ENCODE measurements at places on chromosomes 11 and 22.

DNA sequence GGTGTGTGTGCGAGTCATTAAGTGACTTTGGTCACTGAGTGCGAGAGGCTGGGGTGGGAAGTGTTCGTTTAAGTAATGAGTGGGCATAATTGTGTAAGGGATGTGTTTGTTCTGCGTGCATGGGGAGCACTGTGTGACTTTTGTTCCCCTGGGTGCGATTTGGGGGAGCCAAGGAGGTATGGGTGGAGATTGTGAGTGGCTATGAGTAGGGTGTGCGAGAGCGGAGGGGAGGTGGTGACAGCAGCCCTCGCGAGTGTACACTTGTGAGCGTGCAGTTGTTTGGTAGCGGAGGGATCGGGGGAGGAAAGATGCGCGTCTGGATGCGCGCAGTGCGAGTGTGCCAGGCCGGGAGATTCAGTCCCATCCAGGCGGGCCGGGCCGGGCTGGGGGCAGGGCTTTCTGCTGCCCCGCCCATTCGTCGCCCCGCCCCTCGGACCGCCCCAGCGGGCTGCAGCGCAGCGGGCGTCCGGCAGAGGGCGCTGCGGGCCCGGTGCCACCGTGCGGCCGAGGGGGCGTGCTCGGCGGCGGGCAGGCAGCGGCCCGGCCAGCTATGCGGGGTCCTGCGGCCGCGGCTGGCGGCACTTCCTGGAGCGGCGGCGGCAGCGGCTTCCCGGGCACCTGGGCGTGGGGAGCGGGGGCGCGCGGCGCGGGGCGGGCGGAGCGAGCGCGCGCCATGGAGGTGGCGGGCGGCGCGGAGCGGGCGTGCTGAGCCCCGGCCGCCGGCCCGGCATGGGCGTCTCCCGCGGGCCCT is at the start of gene DGKZ:
DGKZ (plus strand) TSS at position 578 of the 751 bp plus-strand sequence. CDS start 197 bp downstream, outside the sequence.
- DNase-seq, result no peak

DNA sequence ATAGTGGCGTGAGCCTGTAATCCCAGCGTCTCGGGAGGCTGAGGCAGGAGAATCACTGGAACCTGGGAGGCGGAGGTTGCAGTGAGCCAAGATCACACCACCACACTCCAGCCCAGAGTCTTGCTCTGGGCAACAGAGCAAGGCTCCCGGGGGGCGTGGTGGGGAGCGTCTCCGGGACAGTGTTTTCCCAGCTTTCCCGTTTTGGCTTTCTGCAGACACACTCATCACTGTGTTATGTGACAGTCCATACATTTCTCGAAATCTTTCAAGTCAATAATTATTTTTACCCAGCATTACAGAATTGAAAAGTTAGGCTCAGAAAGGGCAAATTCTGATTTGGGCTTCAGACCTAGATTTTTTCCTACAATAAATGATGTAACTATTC is 31.7 kb downstream of the NEAT1 start:
- no peak for DNase-seq

- DNase-seq, result no peak
Measured at GRCh38 chr11:68649851-68650555, 34.3 kb upstream of the GAL start.

DNA sequence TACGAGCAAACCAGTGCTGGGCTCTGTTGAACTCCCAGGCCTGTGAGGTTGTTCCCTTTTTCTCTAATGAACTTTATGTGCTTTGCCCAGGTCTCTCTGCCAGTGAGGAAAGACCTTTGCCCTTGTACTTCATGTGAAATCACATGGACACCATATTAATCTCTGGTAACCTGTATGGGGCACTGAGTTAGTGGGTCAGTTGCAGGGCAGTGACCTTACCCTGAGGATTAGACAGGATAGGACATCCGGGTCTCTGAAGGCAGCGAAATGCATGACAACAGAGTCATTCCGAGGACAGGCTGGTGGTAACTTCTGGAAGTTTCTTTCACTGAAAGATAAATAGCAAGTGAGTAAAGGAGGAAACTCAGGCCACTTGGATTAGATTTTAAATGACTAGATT is 93.7 kb downstream of the ZBTB16 start:
- DNase-seq, result no peak

- no peak for DNase-seq
Measured at GRCh38 chr11:18791207-18791968, at the start of gene PTPN5. PTPN5 (minus strand) TSS chr11:18791798; CDS start chr11:18771958, 19,840 bp downstream.

DNA sequence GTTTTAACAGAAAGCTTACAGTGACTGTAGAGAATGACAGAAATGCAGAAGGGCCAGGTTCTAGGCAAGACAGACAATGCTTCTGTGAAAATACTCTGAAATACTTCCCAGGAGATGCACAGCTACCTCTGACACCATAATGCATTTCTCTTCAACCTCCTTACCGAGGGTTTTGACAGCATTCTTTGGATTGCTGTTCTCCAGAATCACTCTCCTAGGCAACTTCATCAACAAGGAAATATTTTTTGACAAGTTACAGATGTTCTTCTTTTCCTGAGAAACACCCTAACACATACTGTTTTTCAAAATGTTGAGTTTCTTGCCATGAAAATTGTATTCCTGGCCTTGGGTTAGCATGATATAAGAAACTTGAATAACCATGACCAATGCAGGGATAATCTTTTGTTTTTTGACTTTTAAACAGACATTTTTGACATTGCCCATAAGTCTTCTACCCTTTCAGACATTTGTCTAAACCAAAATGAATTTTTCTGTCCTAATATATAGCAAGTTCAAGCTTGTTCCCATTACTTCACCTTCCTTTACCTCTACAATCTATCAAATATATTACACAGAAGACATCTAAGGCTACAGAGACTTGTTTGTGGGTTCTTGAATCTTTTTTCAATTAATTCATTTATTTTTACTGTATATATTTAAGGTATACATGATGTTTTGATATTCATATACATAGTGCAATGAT is 108.1 kb downstream of the CCDC34 start:
- DNase-seq, result peak; percentile 88

Measured in AG04449 (cell line).